ENCODE measurements at places on chromosomes 13 and 19.

- no peaks in the 10 kb centered on the region for H3K27me3 ChIP-seq
- H3K27ac ChIP-seq: no peak overlapping the region
- DNase-seq: no peak
- H3K36me3 ChIP-seq: peaks cover 12% of the 10 kb centered on the region
- no peak overlapping the region for H3K4me3 ChIP-seq
Observed at GRCh38 chr19:50796128-50796633, 6.0 kb downstream of the ACP4 start.

DNA sequence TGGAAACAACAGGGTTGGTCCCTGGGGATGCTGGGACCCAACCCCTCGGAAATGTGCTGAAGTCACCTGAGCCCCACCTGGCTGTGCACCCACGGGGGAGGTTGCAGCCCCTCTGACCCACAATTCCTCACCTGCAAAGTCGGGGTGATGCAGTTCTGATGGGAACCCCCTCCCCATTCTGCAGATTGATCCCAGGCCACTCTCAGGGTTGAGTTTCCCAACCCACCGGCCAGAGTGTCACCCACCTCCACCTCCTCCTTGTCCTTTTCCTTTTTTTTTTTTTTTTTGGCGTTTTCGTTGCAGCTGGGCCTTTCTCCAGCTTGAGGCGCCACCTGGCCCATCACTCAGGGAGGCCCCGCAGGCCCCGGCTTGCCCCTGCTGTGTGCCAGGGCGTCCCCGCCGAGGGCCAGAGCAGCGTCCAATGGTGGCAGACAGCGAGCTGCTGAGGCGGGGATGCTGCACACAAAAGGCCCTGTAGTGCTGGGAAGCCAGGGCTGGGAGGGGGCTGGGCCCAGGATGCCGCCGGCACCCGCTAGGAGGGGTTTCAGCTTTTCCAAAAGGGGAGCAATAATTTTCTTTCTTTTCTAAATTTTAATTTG lies 4.6 kb downstream of the PIK3R2 start:
- peaks cover 46% of the 10 kb centered on the region for H3K4me1 ChIP-seq
- peaks cover 12% of the 10 kb centered on the region for H3K36me3 ChIP-seq
- peak; percentile 78 for DNase-seq
- H3K27ac ChIP-seq: peak overlapping the region; percentile 58
- H3K27me3 ChIP-seq: no peaks in the 10 kb centered on the region

DNA sequence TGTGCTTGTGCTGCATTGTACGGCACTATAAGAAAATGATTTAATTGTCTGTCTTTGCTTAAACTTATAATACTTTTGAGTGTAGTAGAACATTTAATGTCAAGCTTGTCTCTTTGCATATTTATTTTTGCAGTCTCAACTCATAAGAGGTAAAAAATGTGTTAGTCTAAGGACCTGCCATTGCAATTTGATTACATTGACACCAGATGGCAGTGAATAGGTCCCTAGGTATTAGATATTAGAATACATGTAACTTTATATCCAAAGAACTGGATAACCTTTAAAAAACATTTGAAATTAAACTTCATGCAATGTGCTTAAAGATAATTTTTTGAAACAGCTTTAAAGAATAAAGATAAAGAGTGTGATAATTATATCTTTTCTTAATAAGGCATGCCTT lies 1421.3 kb downstream of the OLFM4 start:
- no peaks in the 10 kb centered on the region for H3K27me3 ChIP-seq
- H3K4me1 ChIP-seq: no peaks in the 10 kb centered on the region
- H3K27ac ChIP-seq: no peak overlapping the region
- H3K36me3 ChIP-seq: no peaks in the 10 kb centered on the region
- H3K4me3 ChIP-seq: no peak overlapping the region

- DNase-seq: no peak
- no peaks in the 10 kb centered on the region for H3K27me3 ChIP-seq
- no peaks in the 10 kb centered on the region for H3K36me3 ChIP-seq
- H3K4me1 ChIP-seq: no peaks in the 10 kb centered on the region
Observed at GRCh38 chr13:79806821-79807220, 325.9 kb downstream of the NDFIP2 start.

GRCh38 chr13:29761815-29762214 lies 88.6 kb downstream of the UBL3 start:
- no peak overlapping the region for H3K27ac ChIP-seq
- DNase-seq: no peak
- no peaks in the 10 kb centered on the region for H3K27me3 ChIP-seq
- no peak overlapping the region for H3K4me3 ChIP-seq

DNA sequence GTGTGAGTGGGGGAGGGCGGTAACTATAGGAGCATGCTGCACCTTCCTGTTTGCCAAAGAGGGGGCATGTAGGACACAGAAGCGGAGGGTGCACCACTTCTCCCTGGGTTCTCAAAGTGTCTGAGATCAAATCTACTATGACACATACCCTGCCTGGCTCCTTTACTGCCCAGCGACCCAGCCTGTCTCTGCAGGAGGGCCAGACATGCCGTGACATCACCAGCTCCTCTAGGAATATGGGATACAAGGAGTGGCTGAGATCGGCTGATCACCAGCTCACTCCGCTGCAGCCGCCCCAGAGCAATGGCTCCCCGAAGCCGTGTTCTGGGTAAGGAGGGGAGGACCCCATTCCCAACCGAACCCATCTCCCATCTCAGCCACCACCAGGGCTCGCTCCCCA lies 16.4 kb upstream of the IGFL1 start:
- no peaks in the 10 kb centered on the region for H3K36me3 ChIP-seq
- DNase-seq: no peak
- H3K4me1 ChIP-seq: peaks cover 28% of the 10 kb centered on the region
- H3K4me3 ChIP-seq: no peak overlapping the region

DNA sequence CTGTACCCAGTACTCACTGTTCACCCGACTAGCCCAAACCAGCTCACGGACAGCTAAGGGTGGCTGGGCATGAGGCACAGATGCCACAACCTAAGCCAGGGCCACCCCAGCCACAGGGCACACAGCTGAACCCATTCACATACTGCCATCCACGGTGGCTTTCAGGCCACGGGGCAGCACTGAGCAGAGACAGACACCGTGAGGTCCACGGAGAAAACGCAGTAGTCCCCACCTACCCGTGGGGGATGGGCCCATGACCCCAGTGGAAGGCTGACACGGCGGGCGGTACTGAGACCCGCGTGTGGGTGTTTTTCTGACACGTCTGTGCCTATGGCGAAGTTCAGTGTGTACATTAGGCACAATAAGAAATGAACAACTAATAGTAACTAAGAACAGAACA lies 25.5 kb downstream of the IZUMO4 start:
- no peak overlapping the region for H3K27ac ChIP-seq
- H3K4me1 ChIP-seq: no peaks in the 10 kb centered on the region
- H3K27me3 ChIP-seq: no peaks in the 10 kb centered on the region
- peaks cover 93% of the 10 kb centered on the region for H3K36me3 ChIP-seq
- no peak for DNase-seq

DNA sequence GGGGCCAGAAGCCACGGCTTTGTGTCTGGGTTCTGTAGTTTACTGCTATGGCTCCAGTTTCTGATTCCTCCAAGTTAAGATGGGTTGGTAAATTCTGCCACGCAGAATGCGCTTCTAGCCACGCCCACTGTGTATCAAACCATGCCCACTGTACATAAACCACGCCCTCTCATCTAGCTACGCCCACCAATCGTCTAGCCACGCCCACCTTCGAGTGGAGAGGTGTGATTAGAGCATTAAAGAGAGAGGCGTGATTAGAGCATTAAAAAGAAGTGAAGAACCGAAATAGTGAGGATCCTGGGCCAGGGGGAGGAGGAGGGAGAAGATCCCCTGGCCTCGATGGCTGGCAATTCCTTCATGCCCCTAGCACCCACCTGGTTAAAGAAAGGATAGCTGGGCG lies 43.7 kb upstream of the ADGRE5 start:
- no peak for DNase-seq
- H3K4me3 ChIP-seq: no peak overlapping the region
- no peaks in the 10 kb centered on the region for H3K36me3 ChIP-seq
- H3K27me3 ChIP-seq: no peaks in the 10 kb centered on the region
- H3K4me1 ChIP-seq: peaks cover 6% of the 10 kb centered on the region

DNA sequence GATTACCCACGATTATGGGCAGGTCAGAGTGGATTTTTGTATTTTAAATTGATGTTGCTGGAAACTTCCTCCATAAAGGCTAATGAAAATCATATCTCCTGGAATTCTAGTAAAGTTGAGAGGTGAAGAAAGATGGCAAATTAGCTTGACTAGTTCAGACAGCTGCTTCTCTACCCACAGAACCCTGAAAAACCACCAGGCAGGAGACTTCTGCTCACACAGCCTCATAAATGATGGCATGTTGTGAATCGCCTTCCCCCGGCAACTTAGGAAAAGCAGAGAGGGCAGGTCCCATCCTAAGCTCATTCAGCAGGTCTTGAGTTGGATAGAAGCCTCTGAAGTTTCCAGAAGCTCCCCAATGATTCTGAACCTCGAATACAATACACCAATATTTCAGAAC lies 87.6 kb upstream of the SLC7A1 start:
- H3K27ac ChIP-seq: no peak overlapping the region
- DNase-seq: no peak
- no peak overlapping the region for H3K4me3 ChIP-seq
- H3K4me1 ChIP-seq: no peaks in the 10 kb centered on the region
- H3K36me3 ChIP-seq: no peaks in the 10 kb centered on the region

- no peaks in the 10 kb centered on the region for H3K27me3 ChIP-seq
- DNase-seq: no peak
- H3K4me3 ChIP-seq: no peak overlapping the region
Observed at GRCh38 chr19:52603558-52604207, 33.6 kb downstream of the ZNF701 start.

- no peak for DNase-seq
- no peaks in the 10 kb centered on the region for H3K36me3 ChIP-seq
- H3K4me1 ChIP-seq: no peaks in the 10 kb centered on the region
- no peaks in the 10 kb centered on the region for H3K27me3 ChIP-seq
- no peak overlapping the region for H3K4me3 ChIP-seq
Observed at GRCh38 chr13:84265257-84265764, 383.0 kb upstream of the SLITRK1 start.

- DNase-seq: no peak
- peaks cover 17% of the 10 kb centered on the region for H3K36me3 ChIP-seq
- H3K4me1 ChIP-seq: peaks cover 58% of the 10 kb centered on the region
Observed at GRCh38 chr19:52191951-52192350, 2.1 kb downstream of the PPP2R1A start.

GRCh38 chr13:73106513-73107178 lies 47.8 kb downstream of the KLF5 start:
- H3K27me3 ChIP-seq: no peaks in the 10 kb centered on the region
- H3K4me1 ChIP-seq: no peaks in the 10 kb centered on the region
- DNase-seq: no peak
- no peak overlapping the region for H3K4me3 ChIP-seq
- H3K36me3 ChIP-seq: no peaks in the 10 kb centered on the region

GRCh38 chr13:51825681-51826254 lies 19.2 kb downstream of the TMEM272 start:
- no peaks in the 10 kb centered on the region for H3K36me3 ChIP-seq
- no peak for DNase-seq
- no peak overlapping the region for H3K4me3 ChIP-seq
- peak overlapping the region; percentile 82 for H3K27ac ChIP-seq

GRCh38 chr13:79141082-79141481 lies 265.0 kb downstream of the RBM26 start:
- DNase-seq: no peak
- H3K4me3 ChIP-seq: no peak overlapping the region
- no peaks in the 10 kb centered on the region for H3K27me3 ChIP-seq
- H3K27ac ChIP-seq: no peak overlapping the region

DNA sequence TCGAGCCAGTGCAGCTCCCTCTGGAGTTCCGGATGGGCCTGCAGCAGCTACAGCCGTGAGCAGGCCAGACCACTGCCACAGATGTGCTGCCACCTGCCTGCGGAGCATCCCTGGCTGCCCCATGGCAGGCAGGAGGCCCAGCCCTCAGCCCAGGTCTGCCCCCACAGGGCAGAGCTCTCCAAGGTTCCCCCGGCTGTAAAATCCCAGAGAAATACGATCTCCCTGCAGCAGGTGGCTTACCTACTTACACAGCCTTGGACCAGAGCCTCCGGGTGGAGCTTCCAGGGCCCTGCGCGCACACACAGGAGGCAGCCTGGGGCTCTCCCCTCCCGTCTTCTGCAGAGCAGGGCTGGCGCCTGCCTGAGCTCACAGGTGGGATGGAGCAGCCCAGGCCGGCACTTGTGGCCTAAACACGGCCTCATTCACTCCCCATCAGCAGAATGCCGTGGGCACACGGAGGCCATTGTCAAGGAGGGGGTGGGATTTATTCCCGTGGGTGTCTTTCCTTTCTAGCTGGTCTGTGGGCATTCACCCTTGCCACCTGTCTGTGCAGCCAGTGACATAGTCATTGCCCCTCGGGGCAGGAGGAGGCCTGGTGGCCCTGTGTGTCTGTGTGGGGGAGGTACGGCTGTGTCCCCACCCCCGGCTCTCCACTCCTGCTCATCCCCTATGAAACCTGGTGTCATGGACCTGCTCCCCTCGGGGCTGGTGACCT lies 118.0 kb downstream of the KDM4B start:
- peak; percentile 65 for DNase-seq
- H3K27ac ChIP-seq: no peak overlapping the region
- H3K36me3 ChIP-seq: peaks cover 67% of the 10 kb centered on the region
- H3K4me3 ChIP-seq: no peak overlapping the region
- H3K4me1 ChIP-seq: peaks cover 4% of the 10 kb centered on the region
